ENCODE measurements at places on chromosomes 4 and X.

DNA sequence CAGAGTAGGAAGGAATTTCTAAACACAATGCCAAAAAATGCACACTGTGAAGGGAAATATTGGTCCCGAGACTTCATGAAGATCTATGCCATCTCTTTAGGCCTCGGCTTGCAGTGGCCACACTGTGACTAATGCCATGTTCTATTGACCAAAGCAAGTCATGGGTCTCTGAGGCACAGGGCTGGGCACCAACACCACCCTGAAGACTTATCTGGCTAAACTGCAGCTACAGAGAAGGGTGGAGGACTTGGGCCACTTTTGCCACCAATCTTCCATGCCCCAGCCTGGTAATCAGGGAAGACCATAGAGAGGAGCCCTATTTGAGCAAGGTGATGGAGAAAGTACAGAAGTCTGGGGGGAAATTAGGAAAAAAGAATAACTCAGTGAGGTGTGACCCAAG is 42.1 kb downstream of the HMX1 start:
- no peak for DNase-seq

GRCh38 chr4:153234885-153235284 is 30.6 kb downstream of the TRIM2 start:
- peak; percentile 80 for DNase-seq

- DNase-seq = no peak
Observed at GRCh38 chr4:122689972-122690371, 42.5 kb upstream of the BBS12 start.

GRCh38 chr4:75189711-75190335 is 256.9 kb downstream of the PARM1 start:
- DNase-seq = no peak

Measured in fibroblast of skin of right biceps (primary cell).